Stimulated activated CD4-positive, alpha-beta T cell treated with anti-CD3 and anti-CD28 coated beads, Interleukin-15, amount 100 ng/mL, for 1 hour (primary cell): ENCODE measurements at places on chromosomes 2 and 18.

DNA sequence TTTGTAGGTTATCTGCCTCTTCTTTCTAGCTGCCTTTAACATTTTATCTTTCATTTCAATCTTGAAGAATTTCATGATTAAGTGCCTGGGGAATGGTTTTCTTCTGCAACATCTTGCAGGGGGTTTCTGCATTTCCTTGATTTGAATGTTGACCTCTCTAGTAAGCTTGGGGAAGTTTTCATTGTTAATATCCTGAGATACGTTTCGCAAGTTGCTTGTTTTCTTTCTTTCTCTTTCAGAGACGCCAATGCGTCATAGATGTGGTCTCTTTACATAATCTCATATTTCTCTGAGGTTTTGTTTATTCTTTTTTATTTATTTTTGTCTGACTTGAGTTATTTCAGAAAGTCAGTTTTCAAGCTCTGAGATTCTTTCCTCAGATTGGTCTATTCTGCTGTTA, 225.7 kb downstream of the XIRP2 start:
- DNase-seq = no peak

DNA sequence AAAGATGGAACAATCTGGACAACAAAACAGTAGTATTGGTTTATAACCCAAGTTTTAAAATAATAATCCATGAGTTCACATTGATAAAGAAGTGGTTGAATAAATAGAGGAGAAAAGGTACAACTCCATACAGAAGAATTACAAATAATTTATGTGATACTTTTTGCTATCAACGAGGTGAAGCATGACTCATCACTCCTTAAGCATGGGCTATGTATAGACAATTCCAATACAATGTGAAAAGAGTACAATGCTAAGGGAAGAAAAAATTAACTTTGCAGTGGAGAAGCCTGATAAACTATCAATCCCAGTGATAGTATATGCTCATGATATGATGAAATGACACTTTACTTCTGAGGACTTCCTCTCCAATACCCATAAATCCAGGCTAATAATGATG, 312.9 kb downstream of the GULP1 start:
- no peak for DNase-seq

GRCh38 chr2:62215306-62216064, 19.6 kb downstream of the B3GNT2 start:
- DNase-seq = no peak

- no peak for DNase-seq
These were observed 52.5 kb downstream of the AQP4 start for GRCh38 chr18:26813043-26813442.

DNA sequence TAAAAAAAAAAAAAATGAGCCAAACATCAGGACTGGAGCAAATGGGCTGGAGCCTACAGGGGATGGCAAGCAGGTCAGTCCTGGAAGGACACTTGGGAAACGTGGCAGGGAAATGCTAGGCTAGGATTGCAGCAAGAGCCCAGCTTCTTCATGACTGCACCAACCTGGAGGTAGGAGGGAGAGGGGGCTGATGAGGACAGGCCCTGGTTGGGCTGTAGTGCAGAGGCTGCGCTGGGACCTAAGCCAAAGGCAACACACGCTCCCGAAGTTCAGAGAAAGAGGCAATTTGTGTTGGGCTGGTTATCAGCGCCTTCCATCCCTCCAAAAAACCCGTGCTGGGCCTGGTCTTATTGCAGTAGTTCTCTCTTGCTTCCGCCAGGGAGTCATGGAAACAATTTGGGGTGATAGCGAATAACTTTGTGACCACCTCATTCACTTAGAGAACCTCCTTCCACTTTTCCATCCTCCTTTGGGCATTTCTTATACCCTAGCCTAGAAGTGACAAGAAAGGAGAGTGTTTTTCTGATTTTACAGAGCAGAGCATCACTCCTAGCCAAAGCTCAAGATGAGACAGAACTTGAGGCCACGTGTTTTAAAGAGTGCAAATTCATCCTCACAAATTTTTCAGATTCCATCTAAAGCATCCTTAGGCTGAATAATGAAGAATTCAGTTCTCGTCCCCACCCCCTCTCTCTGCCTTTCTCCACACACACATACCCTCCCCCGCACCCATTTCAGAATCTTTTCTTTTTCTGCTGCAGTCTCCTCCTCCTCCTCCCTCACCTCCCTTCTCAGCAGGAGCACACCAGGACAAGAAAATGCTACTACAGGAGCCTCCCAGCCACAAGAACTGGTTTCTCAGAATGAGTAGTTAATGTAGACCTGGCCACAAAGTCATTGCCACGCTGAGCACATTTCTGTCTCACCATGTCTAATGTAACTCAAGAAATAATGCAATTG, 82.5 kb upstream of the STPG4 start:
- DNase-seq = no peak

- DNase-seq = no peak
These were observed 54.0 kb upstream of the STRN start for GRCh38 chr2:37020212-37020886.

DNA sequence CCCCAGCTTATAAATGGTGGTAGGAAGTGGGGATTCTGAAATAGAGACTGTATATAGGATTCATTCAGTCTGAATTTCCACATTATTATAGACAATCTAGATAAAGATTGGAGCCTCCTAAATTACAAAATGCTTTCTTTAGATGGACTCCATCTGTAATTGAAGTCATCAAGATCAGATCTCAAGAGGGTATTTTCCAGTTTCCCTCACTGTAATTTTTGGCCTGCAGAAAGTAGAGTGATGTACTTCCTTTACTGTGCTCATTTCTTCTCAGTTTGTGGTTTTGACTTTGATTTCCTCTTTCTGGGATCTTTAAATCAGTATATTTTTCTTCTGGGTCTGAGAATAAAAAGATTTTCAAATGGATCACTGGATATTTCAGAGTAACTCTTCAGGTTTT, 7.2 kb downstream of the BABAM2 start:
- no peak for DNase-seq

DNA sequence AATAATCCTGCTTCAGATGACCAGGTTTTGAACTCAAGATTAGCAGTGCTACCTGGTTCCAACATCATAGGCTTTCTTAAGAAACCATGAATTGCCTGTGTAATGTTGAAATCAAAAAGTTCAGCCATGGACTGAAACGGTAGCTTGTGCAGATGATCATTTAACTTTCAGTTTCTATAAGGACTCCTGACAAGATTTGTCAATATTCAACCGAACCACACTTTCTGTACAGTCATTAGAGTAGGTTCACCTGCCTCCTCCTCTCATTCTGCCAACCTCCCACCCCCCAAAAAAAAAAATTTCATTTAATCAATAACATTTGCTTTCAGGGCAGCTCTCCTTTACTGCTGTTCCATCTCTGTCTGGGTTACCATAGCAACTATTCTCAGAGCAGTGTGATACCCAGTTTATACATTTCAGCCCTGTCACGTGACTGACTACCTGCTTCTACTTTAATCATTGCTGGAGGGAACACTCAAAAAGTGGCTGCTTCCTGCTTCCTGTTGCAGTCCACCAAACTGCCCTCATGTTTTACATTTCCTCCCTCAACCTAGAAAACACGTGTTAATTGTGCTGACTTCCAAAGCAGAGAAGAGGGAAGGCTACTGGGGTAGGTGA, 275.5 kb downstream of the SS18 start:
- no peak for DNase-seq

DNA sequence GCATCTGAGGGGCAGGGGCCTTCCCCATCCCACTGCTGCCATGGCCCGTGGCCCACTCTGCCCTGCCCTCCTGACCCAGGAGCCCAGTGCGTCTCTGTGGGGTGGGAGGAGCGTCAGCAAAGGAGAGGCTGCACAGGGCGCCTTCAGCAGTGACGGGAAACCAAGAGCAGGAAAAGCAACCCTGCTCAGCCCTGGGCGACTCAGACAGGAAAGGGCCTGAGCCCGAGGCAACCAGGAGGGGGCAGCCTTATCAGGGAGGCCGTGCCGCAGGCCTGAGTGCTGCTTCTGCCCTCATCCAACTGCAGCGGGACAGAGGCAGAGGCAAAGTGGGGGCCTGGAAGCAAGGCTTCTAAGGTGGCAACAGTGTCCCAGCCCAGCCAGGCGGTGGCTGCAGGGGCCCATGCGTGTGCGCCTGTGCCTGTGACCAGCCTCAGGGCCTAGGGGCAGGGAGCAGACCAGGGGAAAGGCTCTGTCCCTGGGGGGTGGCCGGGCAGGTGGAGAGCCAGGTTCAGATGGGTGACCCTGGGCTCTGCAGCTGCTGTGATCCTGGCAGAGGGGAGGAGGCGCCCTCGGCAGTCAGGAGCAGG, 23.3 kb upstream of the ALPI start:
- no peak for DNase-seq

DNA sequence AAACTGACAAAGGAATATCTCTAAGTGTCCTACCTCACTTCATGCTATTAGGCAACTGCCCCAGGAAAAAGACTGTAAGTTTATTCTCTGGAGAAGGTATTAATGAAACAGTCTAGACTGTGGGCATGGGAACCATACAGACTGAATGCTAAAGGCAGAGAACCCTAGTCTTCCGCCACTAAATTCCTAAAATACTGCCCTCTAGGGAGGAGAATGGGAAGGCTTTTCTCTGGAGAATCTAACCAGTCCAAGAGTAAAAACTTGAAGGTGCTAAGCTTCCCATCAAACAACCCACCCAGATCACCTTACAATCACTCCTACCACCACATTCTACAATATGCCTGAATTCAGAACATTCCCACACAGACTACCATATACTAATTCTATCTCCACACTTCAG, 3.4 kb downstream of the SRBD1 start:
- no peak for DNase-seq

DNA sequence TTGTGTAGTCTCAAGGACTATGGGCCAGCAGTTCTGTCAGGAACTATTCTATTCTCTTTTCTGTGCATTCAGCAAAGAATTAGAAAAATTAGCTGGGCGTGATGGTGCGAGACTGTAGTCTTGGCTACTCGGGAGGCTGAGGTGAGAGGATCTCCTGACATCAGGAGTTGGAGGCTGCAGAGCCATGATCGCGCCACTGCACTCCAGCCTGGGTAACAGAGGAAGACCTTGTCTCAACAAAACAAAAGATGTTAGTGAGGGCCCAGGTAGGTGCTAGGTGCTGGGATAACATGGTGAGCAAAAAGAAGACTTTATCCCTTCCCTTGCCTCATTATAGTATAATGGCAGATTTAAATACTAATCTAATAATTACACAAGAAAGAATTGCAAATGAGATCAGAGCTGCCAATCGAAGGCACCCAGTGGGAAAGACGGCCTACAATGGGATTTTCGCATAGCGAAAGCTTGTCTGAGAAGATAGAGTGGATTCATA, 447 bp upstream of the MRPL19 start:
- DNase-seq = no peak

GRCh38 chr18:76425146-76426131, 69.6 kb downstream of the ZNF516 start:
- DNase-seq = no peak

GRCh38 chr2:39948016-39948719, 169.1 kb upstream of the THUMPD2 start:
- no peak for DNase-seq

DNA sequence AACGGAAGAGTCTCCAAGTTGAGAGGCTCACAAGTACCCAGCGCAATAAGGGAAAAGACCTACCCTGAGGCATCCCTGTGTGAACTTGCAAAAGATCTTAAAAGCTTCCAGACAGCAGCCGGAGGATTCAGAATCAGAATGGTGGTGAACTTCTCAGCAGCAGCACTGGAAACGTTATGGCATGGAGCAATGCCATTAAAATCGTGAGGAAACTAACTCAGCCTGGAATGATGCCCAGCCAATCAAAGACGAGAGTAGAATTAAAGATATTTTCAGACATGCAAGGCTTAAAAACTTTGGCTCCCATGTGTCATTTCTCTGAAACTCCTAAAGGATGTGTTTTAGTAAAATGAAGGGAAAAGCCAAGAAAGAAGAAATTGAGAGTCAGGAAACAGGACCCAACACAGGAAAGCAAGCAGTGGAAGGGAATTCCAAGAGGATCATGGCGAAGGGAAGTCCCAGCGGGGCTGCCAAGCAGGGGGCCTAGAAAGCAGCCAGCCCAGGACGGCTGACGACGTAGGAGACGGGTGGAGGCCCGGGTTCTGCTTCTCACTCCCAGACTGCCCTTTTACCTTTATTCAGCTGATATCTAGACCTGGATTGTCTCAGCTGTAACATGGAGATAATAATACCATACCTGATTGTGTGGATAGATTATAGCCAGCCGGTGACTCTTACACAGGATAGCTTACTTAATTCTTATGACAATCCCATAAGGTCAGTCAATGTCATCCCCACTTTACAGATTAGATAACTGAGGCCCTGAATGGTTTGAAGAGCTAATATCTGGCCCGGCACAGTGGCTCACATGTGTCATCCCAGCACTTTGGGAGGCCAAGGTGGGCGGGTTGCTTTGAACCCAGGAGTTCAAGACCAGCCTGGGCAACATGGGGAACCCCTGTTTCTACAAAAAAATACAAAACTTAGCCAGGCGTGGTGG, 92.8 kb downstream of the ASAP2 start:
- no peak for DNase-seq

DNA sequence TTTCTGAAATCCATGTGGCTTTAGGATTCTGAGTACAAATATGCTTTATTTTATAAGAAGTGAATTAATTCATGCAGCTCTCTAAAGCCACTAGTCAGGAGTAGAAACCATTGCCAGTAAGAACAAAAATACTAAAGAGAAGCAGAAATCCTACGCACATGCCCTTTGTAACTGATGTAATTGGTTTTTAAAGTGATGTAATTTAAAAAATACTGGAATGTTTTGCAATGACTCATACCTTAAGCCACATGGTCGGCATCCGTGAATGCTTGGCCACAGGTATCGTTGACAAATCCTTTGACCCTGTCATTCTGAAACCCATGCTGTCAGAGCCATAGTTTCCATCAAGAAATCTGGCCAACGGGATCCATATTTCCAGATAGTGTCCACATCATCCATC, 213.3 kb downstream of the ACKR3 start:
- DNase-seq = no peak

GRCh38 chr18:64259871-64260270, 111.0 kb upstream of the LINC00305 start:
- DNase-seq = no peak

DNA sequence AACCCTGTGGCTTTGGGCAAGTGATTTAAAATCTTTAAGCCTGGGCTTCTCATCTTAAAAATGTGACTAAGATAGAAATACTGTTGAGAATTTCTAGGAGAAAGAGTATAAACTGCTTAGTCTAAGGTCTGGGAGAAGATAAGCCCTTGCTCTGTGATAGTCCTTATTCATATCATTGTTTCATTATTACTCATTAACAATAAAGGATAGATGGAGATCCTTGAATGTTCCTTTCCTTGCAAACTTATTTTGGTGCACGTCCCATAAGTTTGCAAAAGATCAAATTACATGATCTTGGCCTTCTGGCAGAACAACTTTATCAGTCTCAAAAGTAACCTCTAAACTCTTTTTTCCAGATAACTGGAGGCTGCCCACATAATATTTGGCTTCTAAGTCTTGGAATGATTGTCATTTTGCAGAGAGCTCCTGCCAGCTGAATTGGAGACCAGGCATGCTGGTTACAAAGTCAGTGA, 138.3 kb downstream of the FAM124B start:
- no peak for DNase-seq
